Activated CD8-positive, alpha-beta memory T cell treated with anti-CD3 and anti-CD28 coated beads, Interleukin-2, amount 10 ng/mL, durations not matched to agents 7 days and 5 days (primary cell): ENCODE measurements at places on chromosomes 7 and 10.

- no peak for DNase-seq
Measured at GRCh38 chr10:129604333-129605032, 137.4 kb downstream of the MGMT start.

- DNase-seq, result no peak
Measured at GRCh38 chr10:17423632-17424186, 30.7 kb downstream of the ST8SIA6 start.

- no peak for DNase-seq
Measured at GRCh38 chr7:31850066-31850465, 163.1 kb downstream of the PPP1R17 start.

DNA sequence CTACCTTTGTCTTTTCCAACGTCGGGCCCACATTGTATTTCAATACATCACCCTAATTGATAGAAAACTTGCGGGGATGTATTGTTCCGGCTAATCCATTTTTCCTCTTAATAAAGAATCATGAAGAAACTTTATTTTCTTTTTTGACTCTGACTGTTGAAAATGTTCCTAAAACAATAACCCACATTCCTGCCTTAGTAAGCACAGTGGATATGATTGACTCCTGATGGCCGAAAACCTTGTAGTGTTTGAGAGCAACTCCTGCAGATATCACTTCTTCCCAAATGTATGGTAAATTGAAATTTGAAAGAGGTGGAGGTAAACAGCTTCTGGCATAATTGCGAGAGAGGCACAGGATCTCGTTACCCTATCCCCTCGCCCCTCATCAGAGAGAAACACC is 65.7 kb downstream of the BICC1 start:
- DNase-seq, result no peak

- DNase-seq, result no peak
Measured at GRCh38 chr10:98169379-98169778, 34.9 kb downstream of the R3HCC1L start.
